Sigmoid colon (tissue), 7 donors: ENCODE measurements at places on chromosomes 6 and 20. TPM values are rescaled to one million over a fixed set of nuclear protein-coding genes. Genes with fewer than 3 reads are reported as not detected.

DNA sequence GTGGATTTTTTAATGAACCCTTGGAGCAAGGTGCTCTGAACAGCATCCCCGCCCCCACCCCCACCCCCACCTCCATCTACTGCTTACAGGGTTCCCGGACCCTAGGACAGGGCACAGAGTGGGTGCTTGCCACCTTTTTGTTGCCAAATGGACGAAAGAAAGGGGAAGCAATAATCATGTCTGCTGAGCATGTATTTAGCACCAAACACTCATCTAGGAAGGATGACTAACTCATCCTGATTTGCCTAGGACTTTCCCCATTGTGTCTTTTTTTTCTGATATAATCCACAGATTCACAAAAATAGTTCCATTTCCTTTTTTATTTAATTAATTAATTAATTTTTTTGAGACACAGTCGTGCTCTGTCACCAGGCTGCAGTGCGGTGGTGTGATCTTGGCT lies 1.2 kb upstream of the PLTP start:
- DNase-seq: no peak
- no peak overlapping the region for H3K4me3 ChIP-seq
- H3K27me3 ChIP-seq: no peaks in the 10 kb centered on the region
- no peak overlapping the region for H3K27ac ChIP-seq
- H3K4me1 ChIP-seq: peaks cover 19% of the 10 kb centered on the region

DNA sequence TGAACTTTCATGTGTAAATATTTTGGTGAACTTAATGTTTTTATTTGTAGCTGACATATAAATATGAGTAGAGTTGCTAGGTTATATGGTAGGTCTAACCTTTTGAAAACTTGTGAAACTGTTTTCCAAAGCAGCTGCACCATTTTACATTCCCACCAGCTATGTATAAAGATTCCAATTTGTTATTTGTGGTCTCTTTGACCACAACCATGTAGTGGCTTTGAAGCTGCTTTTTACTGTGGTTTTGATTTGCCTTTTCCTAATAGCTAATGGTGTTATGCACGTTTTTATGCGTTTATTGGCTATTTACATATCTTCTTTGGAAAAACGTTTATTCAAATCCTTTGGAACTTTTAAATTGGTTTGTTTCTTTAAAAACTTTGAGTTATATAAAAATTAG lies 10.3 kb downstream of the CST3 start:
- no peak for DNase-seq
- H3K27me3 ChIP-seq: no peaks in the 10 kb centered on the region
- no peak overlapping the region for H3K27ac ChIP-seq
- H3K4me3 ChIP-seq: no peak overlapping the region

GRCh38 chr6:152954443-152954842 lies 28.4 kb downstream of the FBXO5 start:
- no peaks in the 10 kb centered on the region for H3K27me3 ChIP-seq
- H3K4me3 ChIP-seq: no peak overlapping the region
- no peak for DNase-seq

DNA sequence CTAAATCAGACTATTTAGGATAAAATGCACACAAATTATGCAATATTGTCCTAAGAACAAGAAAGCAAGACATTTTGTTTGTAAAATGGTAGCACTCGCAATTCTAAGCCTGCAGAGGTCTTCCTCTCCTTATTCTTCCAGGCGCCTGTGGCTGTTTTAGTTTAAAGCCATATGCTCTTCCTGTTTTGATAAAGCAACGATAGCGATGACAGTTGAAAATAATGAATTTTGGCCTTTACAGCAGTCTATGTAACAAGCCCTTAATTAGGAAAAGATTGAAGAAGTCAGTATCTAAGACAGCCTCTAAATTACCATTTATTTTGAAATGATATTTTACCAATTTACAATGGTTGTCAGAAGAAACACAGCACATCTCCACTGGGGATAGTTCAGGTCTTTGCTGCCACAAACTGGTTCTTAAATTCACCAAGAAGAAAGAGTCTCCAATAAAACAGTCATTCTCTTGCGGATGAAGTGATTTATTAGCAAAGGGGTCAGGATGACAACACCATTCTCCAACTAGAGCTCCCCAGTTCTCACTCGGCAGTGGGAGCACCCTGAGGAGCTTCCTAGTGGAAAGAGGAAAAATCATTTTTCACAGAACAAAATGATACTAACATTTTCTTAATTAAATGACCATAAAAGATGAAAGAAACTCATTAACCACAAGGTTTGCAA lies 21.4 kb downstream of the UBE3D start:
- DNase-seq: no peak
- H3K36me3 ChIP-seq: peaks cover 3% of the 10 kb centered on the region
- no peaks in the 10 kb centered on the region for H3K4me1 ChIP-seq
- H3K4me3 ChIP-seq: no peak overlapping the region
- H3K27me3 ChIP-seq: no peaks in the 10 kb centered on the region

GRCh38 chr6:110315207-110315868 lies 42.8 kb downstream of the METTL24 start:
- H3K27me3 ChIP-seq: no peaks in the 10 kb centered on the region
- no peaks in the 10 kb centered on the region for H3K4me1 ChIP-seq
- H3K36me3 ChIP-seq: peaks cover 4% of the 10 kb centered on the region
- no peak overlapping the region for H3K4me3 ChIP-seq
- no peak for DNase-seq

GRCh38 chr20:46546298-46546697 lies 4.2 kb downstream of the OCSTAMP start:
- H3K4me3 ChIP-seq: no peak overlapping the region
- DNase-seq: no peak

DNA sequence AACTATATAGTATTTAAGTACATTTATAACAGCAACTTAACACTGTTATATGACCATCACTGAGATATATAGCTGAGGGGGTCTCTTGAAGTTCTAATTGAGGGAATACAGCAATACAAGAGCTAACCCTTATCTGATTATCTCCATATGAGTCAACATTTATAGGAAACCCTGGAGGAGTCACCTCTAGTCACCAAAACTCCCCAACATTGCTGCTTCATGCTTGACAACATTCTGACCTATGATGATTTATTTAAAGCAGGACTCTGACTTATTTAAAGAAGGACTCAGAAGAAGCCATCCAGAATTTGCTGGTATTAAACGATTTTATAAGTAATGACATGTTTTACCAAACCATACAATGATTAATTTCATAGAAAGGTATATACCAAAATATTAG lies 182.6 kb upstream of the NOX3 start:
- no peaks in the 10 kb centered on the region for H3K4me1 ChIP-seq
- no peak overlapping the region for H3K4me3 ChIP-seq
- H3K27me3 ChIP-seq: no peaks in the 10 kb centered on the region
- no peak overlapping the region for H3K27ac ChIP-seq
- H3K36me3 ChIP-seq: no peaks in the 10 kb centered on the region

- no peaks in the 10 kb centered on the region for H3K36me3 ChIP-seq
- H3K27ac ChIP-seq: no peak overlapping the region
- no peak for DNase-seq
- no peak overlapping the region for H3K4me3 ChIP-seq
- H3K4me1 ChIP-seq: no peaks in the 10 kb centered on the region
Observed at GRCh38 chr6:40848868-40849514, 190.0 kb downstream of the UNC5CL start.

GRCh38 chr6:159127701-159128100 lies 41.5 kb upstream of the FNDC1 start:
- H3K27ac ChIP-seq: no peak overlapping the region
- no peaks in the 10 kb centered on the region for H3K27me3 ChIP-seq
- no peak for DNase-seq
- H3K4me1 ChIP-seq: no peaks in the 10 kb centered on the region
- no peak overlapping the region for H3K4me3 ChIP-seq

The OPN5 gene
- not detected for total RNA-seq

DNA sequence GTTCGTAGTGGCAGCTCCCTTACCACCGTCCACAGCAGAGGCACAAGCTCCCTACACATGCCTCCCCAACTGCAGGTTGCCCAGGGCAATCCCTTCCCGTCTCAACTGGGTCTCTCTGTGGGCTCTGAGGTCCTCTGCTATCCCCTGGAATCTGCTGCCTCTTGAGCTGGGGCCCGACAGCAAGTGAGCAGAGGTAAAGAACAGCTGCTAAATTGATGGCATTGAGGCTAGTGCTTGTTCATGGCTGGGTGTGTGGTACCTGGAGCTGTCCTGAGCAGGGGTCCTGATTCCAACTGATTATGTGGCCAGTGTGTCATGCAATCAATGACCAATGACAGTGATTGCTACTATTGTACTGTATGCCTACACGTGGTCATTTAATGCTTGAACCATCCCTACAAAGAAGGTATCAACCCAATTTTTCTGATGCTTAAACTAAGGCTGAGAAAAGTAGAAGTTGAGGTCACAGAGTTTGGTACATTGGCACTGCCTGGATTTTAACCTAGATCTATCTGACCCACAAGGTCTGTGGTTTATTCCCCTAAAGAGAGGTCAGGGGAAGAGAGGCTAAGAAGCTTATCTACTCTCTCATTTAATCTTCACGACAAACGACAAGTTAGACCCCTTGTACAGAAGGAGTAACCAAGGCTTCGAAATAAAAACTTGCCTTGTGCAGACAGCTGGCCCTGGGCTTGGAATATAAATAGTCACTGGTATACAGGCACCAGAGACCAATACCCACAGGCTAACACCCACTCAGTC lies 41.1 kb downstream of the HNF4A start:
- no peaks in the 10 kb centered on the region for H3K36me3 ChIP-seq
- peak; percentile 9 for DNase-seq
- H3K27ac ChIP-seq: no peak overlapping the region
- no peaks in the 10 kb centered on the region for H3K4me1 ChIP-seq

GRCh38 chr6:53979468-53980067 lies 131.7 kb upstream of the MLIP start:
- no peaks in the 10 kb centered on the region for H3K36me3 ChIP-seq
- no peaks in the 10 kb centered on the region for H3K27me3 ChIP-seq
- no peak overlapping the region for H3K4me3 ChIP-seq
- DNase-seq: no peak

GRCh38 chr6:113364766-113365165 lies 492.4 kb upstream of the MARCKS start:
- H3K36me3 ChIP-seq: no peaks in the 10 kb centered on the region
- no peaks in the 10 kb centered on the region for H3K27me3 ChIP-seq
- no peak for DNase-seq
- H3K4me3 ChIP-seq: no peak overlapping the region

DNA sequence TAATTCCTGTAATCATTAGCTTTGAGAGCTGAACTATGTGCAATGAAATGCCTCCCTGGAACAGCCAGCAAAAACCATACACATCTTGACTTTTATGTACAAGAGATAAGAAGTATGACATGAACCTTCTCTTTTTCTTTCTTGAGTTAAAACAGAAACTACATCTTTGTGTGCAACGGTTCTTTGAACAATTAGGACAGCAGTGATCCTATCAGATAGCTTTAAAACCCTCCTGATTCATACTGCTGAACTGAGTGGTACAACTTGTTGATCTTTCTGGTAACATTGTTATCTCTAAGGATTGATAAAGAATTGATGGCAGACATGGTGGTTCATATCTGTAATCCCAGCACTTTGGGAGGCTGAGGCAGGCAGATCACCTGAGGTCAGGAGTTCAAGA lies 43.4 kb downstream of the TRAF3IP2 start:
- H3K27me3 ChIP-seq: no peaks in the 10 kb centered on the region
- H3K4me1 ChIP-seq: no peaks in the 10 kb centered on the region
- DNase-seq: no peak
- no peaks in the 10 kb centered on the region for H3K36me3 ChIP-seq

The SIM1 gene
- total RNA-seq: not detected

- H3K27ac ChIP-seq: no peak overlapping the region
- no peaks in the 10 kb centered on the region for H3K27me3 ChIP-seq
- H3K36me3 ChIP-seq: no peaks in the 10 kb centered on the region
- DNase-seq: no peak
- H3K4me1 ChIP-seq: no peaks in the 10 kb centered on the region
- no peak overlapping the region for H3K4me3 ChIP-seq
Observed at GRCh38 chr6:71383901-71384489, 95.4 kb downstream of the OGFRL1 start.

GRCh38 chr6:144178323-144178722 lies 28.0 kb downstream of the STX11 start:
- H3K36me3 ChIP-seq: no peaks in the 10 kb centered on the region
- no peaks in the 10 kb centered on the region for H3K4me1 ChIP-seq
- no peak overlapping the region for H3K27ac ChIP-seq
- H3K27me3 ChIP-seq: no peaks in the 10 kb centered on the region

The ALDH8A1 gene
- total RNA-seq: 3.8 TPM

GRCh38 chr20:5971203-5971602 lies 20.8 kb downstream of the MCM8 start:
- H3K27me3 ChIP-seq: no peaks in the 10 kb centered on the region
- H3K36me3 ChIP-seq: peaks cover 56% of the 10 kb centered on the region
- no peaks in the 10 kb centered on the region for H3K4me1 ChIP-seq
- DNase-seq: no peak
- no peak overlapping the region for H3K4me3 ChIP-seq

The SAMD3 gene
- not detected for total RNA-seq

GRCh38 chr6:18823782-18824386 lies 436.7 kb downstream of the RNF144B start:
- DNase-seq: no peak
- H3K4me1 ChIP-seq: no peaks in the 10 kb centered on the region
- H3K27ac ChIP-seq: no peak overlapping the region
- no peaks in the 10 kb centered on the region for H3K27me3 ChIP-seq
- no peak overlapping the region for H3K4me3 ChIP-seq
- no peaks in the 10 kb centered on the region for H3K36me3 ChIP-seq

GRCh38 chr6:43929511-43929910 lies 159.5 kb downstream of the VEGFA start:
- peak; percentile 39 for DNase-seq
- no peaks in the 10 kb centered on the region for H3K27me3 ChIP-seq
- H3K36me3 ChIP-seq: no peaks in the 10 kb centered on the region
- no peak overlapping the region for H3K4me3 ChIP-seq
- no peaks in the 10 kb centered on the region for H3K4me1 ChIP-seq

The MMP24 gene
- 0.16 TPM for total RNA-seq
